ENCODE measurements at places on chromosomes 1 and 21.

DNA sequence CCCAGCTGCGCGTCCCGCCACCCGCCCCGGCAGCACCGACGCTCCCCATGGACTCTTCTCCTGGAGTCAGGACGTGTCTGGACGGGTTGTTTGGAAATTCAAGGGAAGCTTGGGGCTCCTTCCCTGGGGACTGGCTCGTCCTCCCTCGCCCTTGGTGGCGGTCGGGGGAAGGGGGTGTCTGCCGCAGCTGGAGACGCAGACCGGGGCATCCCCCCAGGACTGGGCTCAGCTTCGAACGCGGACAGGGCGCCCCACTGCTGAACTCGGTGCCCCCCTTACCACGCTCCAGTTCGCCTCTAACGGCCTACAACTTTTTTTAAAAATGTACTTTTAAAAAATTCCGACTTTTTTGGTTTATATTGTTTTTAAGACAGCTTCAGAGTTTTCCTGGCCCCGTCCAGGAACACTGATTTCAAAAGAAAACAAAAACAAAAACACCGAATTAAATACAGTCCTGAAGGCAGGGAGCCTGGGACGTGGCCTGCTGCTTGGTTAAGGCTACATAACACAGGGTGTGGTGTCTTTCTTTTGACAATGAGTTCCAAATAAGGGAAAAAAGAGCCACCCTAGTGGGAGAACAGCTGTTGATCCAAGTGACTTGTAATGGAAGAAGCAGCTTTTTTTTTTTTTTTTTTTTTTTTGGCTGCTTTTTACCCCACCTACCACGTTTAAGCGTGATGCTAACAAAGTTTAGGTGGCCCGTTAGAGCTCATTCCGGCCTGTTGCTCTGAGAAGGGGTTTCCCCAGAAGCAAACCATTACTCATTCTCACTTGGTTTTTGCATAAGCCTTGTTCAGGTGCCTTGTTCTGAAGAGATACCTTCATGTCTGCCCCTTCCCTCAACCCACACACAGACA, 862 bp upstream of the DIPK1A start:
- DNase-seq, result no peak

- no peak for DNase-seq
These were observed 1123.3 kb upstream of the B3GALT2 start for GRCh38 chr1:194309697-194310096.

DNA sequence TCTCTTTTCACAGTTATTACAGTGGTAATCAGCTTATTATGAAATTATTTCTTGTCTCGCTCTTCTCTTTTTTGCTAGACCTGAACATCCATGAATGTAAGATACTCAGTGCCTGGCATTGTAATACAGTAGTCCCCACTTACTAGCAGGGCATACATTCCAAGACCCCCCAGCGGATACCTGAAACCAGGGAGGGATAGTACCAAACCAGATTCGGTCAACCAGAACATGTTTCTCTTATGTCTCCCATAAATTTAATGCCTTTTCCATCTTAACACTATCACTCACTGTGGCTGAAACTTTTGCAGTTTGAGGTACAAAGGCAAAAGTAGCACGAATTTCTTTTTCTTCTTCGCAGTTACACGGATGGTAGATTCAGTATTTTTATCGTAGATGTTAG, 24.6 kb upstream of the B3GALT2 start:
- DNase-seq, result no peak

DNA sequence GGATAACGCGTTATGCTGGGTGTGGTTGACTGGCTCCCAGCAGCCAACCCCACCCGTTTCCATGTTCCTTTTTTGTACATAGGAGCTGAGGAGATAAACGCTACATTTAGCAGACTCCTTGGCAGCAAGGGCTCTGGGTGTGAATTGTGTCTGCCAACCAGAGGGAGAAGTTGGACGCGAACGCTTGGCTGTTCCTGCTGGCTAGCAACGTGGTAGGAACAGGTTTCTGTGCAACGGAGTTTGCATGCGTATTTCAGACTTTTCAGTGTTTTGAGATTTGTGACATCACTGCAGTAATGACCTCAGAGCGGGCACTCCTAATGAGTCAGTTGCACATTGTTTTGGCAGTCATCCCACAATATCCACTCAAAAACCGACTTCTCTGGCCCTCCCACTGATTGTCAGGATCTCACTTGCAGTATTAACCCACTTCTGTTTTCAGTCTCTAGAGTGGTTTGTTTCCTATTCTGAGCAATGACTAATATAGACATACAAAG, 98.7 kb upstream of the RGS1 start:
- no peak for DNase-seq

DNA sequence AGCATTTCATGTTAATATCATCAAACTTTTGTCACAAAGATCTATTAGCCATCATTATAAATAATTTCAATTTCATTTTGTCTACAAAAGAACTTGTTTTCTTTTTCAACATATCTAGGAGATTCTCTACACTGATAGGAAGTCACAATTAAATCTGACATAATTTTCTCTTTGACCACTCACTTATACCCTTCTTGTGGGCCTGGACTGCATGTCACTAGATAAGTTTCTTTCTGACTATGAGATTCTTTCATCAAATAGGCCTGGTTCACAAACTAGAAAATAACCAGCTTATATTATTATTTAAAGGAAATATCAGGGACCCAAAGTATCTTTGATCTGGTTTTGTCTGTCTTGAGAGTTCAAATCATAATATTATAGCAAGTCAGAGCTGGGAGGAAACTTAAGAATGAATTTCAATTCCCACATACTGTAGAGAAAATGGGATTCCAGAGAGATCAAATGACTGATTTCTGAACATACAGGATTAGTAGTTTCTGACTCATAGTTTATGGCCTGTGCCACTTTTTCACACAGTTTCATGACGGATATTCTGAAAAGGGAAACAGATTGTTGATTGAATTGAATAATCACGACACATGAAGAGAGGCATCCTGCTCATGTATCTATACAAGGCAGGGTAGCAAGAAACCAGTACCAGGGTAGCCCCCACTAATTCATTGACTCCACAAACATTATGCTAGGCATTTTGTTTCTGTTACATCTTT, 355.8 kb downstream of the GPATCH2 start:
- DNase-seq, result no peak

DNA sequence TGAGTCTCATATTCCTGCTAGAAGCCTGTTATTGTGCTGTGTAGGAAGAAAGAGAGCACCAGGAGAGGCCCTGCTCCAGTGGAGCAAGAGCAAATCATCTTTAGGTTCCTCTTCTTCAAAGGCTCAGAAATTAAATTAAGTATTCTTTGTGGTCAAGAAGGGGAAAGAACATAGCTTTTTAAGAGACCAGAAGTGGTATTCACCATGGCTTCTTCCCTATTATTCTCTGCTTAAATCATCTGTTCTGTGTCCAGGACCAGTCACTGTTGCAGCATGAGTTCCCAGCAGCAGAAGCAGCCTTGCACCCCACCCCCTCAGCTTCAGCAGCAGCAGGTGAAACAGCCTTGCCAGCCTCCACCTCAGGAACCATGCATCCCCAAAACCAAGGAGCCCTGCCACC, 1.1 kb downstream of the SPRR1B start:
- DNase-seq, result no peak

DNA sequence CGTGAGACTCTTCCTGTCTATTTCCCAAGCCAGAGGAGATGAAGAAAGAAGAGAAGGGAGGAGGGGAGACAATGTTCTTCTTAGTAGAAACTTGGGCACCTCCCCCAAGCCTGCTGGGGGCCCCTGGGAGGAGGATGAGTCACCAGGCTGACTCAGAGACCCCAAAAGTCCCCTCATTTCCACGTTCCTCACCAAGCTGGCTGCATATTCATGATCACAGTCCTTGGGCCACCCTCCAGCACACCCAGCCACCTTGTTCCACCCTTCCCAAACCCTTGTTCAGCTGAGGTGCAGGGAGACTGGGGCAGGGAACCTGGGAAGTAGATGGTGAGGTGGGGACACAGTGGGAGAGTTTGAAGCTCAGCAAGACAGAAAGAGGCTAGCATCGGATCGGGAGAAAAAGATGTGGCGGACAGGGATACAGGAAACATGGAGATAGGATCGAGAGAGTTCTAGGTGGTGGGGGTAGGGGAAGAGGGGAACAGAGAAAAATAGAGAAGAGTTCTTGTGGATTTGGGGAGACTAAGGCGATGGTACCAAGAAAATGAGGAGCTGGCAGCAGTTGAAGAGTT, 712 bp downstream of the RAB13 start:
- DNase-seq, result no peak

- no peak for DNase-seq
These were observed 1.9 kb upstream of the LHX8 start for GRCh38 chr1:75132242-75132811.

GRCh38 chr1:230785636-230786384, 38.6 kb downstream of the CAPN9 start:
- DNase-seq, result no peak

DNA sequence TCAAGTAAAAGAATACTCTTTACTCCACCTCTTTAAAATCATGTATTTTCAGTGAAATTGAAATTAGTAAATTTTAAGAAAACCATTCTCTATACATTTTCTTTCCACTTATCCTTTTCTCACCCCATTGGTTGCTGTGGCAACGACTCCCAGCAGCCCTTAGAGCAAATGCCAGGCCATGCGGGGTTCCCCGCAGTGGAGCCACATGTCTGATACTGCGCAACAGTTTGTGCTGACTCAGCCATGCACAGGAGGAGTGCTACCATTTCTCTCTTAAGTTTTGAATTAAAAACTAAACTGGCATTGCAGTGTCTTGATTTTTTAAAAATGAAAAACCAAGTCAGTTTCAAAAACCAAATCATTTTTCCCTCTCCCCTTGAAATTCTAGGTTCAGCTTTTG, 214.1 kb upstream of the L1TD1 start:
- DNase-seq, result no peak

DNA sequence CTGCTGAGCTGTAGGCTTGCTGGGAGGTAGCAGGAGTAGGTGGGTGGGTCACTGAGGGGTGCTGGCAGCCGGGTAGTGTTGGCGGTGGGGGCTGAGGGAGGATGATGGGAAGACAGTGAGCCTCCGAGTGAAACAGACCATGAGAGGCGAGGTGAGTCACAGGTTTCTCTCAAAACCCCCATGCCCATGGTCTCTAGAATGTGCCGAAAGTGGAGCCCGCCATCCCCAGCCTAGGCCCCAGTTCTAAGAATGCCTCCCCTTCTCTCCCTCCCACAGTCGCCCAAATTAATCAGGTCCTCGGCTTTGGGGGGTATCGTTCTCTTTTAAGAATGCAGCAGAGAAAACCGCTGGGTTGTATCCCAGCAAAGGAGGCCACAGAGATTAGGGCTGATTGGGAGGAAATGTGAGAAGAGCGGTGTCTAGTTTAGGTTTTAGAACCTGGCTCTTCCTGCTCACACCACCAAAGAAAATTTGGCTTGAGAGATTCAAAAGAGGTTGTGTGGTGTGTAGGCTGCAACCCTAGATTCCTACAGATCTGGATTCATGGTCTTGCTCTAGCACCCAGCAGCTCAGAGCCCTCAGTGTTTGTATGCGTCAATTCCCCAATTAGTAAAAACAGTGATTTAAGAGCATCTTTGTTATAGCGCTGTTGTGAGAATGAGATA, 27.7 kb upstream of the IL19 start:
- DNase-seq, result peak; percentile 33

- DNase-seq, result no peak
These were observed 24.2 kb downstream of the KCNN3 start for GRCh38 chr1:154845879-154846278.

- no peak for DNase-seq
These were observed 465 bp downstream of the HUNK start for GRCh38 chr21:31873275-31873695.

GRCh38 chr1:15994590-15995351, 9.3 kb upstream of the SRARP start:
- peak; percentile 29 for DNase-seq

GRCh38 chr1:228190182-228190581, 17.7 kb upstream of the OBSCN start:
- DNase-seq, result no peak

- no peak for DNase-seq
These were observed 187.4 kb downstream of the SLC35F3 start for GRCh38 chr1:234091876-234092275.

GRCh38 chr1:70353044-70353443, 1.5 kb downstream of the ANKRD13C start:
- no peak for DNase-seq

- DNase-seq, result no peak
These were observed 74.6 kb downstream of the CTH start for GRCh38 chr1:70485624-70486023.

DNA sequence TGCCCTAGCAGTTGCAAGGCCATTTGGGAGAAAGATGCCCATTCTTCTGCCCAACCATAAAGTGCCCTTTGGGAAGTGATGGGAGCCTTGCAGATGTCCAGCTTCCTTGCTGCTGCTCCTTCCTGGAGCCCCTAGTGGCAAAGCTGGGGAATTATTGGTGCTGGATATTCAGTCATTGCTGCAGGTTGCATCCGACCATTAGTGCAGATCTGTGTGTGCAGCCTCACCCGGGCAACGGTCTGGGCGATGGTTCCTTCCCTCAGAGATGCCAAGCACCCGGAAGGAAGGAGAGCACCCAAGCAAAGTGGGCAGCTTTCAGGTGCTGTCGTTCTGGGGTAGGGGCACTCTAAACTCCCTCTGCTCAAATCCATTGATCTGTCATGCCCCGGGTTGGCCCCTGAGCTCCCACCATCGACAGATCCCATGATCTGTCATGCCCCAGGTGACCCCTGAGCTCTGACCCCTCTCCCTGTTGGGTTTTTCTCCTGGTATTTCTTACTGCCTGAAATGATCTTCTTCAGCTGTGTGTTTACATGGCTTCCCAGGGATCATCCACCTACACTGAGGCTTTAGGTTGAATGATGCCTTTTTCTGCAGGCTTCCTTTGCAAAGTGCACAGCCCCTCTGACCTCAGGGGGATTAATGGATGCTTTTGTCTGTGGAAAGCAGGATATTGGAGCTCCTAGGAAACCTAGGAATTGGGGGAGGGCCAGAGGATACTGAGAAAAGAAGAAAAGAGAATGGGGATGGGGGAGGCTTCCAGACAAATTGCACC, 467.5 kb downstream of the PTPRU start:
- no peak for DNase-seq

GRCh38 chr1:157274698-157275534, 136.7 kb upstream of the ETV3 start:
- no peak for DNase-seq

DNA sequence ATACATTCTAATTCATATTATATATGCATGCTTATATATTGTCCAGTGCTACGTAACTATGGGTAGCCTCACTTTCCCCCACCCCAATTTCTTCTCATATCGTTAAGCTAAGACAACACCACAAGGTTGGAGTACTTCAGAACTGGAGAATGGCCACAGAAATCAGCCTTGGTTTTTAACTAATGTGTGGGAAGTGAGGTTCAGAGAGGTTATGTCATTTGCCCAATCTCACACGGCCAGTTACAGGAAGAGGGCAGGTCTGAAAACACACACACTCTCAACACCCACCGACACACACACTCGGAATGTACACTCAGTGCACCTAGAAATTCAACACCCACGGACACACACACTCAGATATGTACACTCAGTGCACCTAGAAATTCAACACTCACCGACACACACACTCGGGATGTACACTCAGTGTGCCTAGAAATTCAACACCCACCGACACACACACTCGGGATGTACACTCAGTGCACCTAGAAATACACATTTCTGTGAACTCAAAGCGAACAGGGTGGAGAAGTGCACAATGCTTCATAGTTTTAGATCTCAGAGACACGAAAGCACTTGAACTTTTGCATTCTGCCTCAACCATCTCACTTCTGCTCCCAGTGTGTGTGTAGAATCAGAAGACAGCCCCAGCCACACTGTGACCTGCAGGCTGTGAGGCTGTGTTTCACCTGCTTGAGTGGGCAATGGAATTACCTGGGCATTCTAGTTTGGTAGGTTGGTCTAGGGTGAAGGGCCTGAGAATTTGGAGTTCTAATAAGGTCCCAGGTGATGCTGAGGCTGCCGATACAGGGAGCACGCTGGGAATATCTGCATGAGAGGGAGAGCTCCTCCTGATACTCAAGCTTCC, 170.4 kb downstream of the CLIC6 start:
- no peak for DNase-seq

GRCh38 chr1:172764378-172764777, 105.5 kb downstream of the FASLG start:
- no peak for DNase-seq

Measured in stimulated activated CD8-positive, alpha-beta memory T cell treated with anti-CD3 and anti-CD28 coated beads, Interleukin-7, amount 100 ng/mL, for 24 hours (primary cell).